ENCODE measurements at places on chromosomes 4 and X. TPM values are rescaled to one million over a fixed set of nuclear protein-coding genes. Genes with fewer than 3 reads are reported as not detected.

- no peak for DNase-seq
- H3K4me3 ChIP-seq = no peak overlapping the region
- H3K4me1 ChIP-seq = peaks cover 11% of the 10 kb centered on the region
- H3K36me3 ChIP-seq = no peaks in the 10 kb centered on the region
These were observed 133.6 kb upstream of the GRPR start for GRCh38 chrX:15989716-15990115.

GRCh38 chr4:88792268-88792781 is 94.7 kb upstream of the NAP1L5 start:
- peaks cover 25% of the 10 kb centered on the region for H3K4me1 ChIP-seq
- H3K36me3 ChIP-seq = 0 out of 2 replicates have a peak, but pooled peaks cover under 1% of the 10 kb centered on the region
- no peak overlapping the region for H3K4me3 ChIP-seq
- H3K27me3 ChIP-seq = no peaks in the 10 kb centered on the region

GRCh38 chr4:107317611-107318010 is 281.5 kb upstream of the DKK2 start:
- H3K36me3 ChIP-seq = no peaks in the 10 kb centered on the region
- peak; percentile 8 for DNase-seq
- H3K4me1 ChIP-seq = peaks cover 21% of the 10 kb centered on the region
- no peaks in the 10 kb centered on the region for H3K27me3 ChIP-seq

DNA sequence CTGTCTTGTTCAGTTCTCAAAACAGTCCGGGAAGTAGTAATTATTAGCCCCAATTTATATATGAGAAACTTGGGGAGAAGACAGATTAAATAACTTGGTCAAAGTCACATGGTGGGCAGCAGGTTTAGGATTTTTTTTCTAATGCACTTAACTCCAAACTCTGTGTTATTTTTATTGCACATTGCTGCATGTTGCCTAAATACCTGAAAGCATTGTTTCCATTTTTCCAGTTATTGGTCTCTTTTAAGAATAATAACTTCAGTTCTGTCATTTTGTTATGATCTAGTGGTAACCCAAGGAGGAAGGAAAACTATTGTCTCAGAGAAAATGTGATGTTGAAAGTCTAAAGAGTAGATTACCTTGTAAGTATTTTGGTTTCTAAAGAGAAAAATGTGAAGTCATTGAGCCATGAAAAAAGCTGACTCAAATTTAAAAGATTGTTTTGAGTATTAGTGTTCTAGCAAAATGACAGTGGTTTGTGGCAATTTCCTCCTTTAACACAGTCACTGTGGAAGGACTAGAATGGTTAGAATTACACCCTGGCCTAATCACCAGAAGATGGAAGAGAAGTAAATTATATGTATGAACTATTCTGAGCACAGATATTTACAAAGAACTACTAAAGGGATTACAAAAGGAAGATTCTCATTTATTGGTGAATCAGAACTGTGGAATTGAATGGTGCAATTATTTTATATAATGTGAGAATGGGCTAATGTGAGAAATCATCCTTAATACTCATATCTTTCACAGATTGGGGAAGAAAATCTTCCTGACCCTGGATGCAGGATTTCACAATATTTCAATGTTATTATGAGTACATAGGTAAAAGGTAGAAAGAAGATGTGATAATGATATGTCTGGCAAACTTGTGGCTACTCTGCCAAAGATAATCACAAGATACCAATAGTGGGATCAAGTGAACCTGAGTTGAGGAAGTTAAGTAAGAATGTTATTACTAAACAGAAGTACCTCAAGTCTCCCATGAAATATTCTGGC is 21.7 kb upstream of the CXCL8 start:
- no peaks in the 10 kb centered on the region for H3K36me3 ChIP-seq
- no peak overlapping the region for H3K4me3 ChIP-seq
- peaks cover 46% of the 10 kb centered on the region for H3K4me1 ChIP-seq
- DNase-seq = peak; percentile 72

DNA sequence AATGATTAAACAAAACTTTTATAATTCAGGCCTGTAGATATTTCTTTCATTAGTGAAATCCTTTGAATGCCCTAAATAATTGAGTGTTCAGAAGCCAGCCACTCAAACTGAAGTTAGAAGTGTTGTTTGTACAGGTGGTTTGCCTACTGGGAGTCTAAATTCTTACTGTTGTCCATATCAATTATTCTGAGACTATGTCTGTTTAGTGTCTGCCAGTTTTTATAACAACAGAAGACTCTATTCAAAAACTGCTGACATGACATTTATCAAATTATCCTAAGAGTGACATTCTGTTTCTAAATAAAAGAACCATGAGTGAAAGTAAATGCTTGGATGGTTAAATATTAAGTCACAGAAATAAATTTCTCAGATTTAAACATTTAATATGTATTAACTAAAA is 375.1 kb downstream of the FAT4 start:
- H3K4me1 ChIP-seq = no peaks in the 10 kb centered on the region
- H3K27ac ChIP-seq = no peak overlapping the region
- no peaks in the 10 kb centered on the region for H3K36me3 ChIP-seq
- no peaks in the 10 kb centered on the region for H3K27me3 ChIP-seq
- no peak for DNase-seq

DNA sequence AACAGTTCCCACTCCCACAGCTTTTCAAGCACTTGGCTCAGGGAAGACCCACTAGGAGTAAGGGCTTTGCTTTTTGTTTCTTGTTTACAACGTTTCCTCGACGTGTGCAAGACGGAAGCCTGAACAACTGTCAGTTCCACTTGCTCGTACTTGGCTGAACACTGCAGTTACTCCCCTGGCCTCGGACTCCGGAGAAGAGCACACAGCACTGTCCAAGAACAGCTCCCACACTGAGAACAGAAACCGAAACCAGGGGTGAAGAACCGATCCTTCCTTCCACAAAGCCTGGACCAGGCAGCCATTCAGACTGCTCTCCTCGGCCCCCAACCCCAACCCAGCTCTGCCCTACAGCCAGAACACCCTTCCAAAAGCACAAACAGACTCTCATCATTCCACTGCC is 25.5 kb downstream of the IRF2 start:
- peak overlapping the region; percentile 75 for H3K4me3 ChIP-seq
- peaks cover 39% of the 10 kb centered on the region for H3K4me1 ChIP-seq
- peak overlapping the region; percentile 69 for H3K27ac ChIP-seq

- no peak overlapping the region for H3K4me3 ChIP-seq
- H3K27ac ChIP-seq = no peak overlapping the region
- H3K4me1 ChIP-seq = peaks cover 18% of the 10 kb centered on the region
- no peak for DNase-seq
- no peaks in the 10 kb centered on the region for H3K27me3 ChIP-seq
These were observed 22.0 kb downstream of the CT47C1 start for GRCh38 chrX:119094819-119095218.

DNA sequence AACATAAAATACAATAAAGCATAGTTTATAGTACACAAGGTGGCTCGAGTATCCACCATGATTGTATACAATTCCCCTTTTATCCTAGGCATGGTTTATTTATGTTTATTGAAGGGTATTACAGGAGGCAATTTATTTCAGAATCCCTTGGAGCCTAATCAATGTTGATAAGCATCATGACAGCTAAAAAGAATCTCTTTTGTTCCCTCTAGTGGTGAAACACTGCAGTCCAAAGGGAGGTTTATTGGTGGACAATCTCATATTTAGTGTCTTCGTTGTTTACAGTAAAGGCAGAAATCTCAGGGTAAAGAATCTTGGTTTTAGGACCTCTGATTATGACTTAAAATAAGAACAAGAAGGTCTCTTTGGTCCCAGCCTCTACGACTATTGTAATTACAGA is 1712.5 kb downstream of the C4orf33 start:
- H3K27me3 ChIP-seq = no peaks in the 10 kb centered on the region
- H3K36me3 ChIP-seq = no peaks in the 10 kb centered on the region
- DNase-seq = no peak
- no peaks in the 10 kb centered on the region for H3K4me1 ChIP-seq
- no peak overlapping the region for H3K4me3 ChIP-seq

DNA sequence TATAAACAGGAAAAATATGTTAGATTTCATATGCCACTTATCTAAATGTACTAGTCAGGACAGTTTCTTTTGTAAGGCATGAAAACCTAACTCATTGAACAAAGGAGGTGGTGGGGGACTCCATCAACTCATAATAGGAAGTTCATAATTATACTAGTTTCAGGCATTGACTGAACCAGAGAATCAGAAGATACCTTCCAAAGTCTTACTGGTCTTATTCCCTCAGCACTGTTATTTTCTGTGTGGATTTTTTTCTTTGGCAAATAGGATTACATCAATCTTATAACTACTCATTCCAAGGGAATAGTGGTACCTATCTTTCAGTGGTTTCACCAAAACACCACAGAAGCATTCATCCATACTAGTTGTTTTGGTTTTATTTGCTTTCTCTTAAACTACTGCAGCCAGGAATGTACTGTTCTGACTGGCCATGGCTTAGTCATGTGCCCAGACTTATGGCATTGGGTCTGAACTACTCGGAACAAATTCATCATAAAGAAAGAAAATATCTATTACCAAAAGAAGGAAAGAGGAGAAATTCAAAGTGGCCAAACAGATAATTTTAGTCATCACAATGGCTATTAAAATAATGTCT is 273.9 kb downstream of the ARAP2 start:
- H3K4me3 ChIP-seq = no peak overlapping the region
- no peaks in the 10 kb centered on the region for H3K4me1 ChIP-seq
- no peaks in the 10 kb centered on the region for H3K27me3 ChIP-seq
- DNase-seq = no peak

DNA sequence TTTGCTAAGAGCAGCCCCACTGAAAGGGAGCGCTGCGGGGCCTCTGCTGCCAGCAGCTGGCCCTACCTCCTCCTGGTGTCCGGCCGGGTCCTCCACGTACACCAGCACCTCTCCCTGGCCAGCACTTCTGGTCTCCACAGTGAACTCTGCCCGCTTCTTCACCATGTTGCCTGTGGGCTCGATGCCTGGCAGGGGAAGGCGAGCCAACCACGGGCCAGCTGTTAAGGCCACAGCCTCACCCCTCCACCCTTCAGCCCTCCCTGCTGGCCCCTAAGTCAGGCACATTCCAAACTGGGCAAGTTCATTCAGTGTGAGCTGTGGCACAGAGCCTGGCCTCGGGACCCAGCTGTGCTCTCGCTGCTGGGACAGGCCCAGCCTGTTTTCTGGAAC is 7.8 kb downstream of the FLNA start:
- H3K4me1 ChIP-seq = 0 out of 2 replicates have a peak, but pooled peaks cover 9% of the 10 kb centered on the region
- H3K36me3 ChIP-seq = peaks cover 4% of the 10 kb centered on the region
- no peaks in the 10 kb centered on the region for H3K27me3 ChIP-seq

- H3K4me1 ChIP-seq = peaks cover 31% of the 10 kb centered on the region
- no peaks in the 10 kb centered on the region for H3K27me3 ChIP-seq
- H3K4me3 ChIP-seq = no peak overlapping the region
- H3K36me3 ChIP-seq = no peaks in the 10 kb centered on the region
- DNase-seq = no peak
- no peak overlapping the region for H3K27ac ChIP-seq
These were observed 80.7 kb upstream of the MAML3 start for GRCh38 chr4:140234697-140235060.

DNA sequence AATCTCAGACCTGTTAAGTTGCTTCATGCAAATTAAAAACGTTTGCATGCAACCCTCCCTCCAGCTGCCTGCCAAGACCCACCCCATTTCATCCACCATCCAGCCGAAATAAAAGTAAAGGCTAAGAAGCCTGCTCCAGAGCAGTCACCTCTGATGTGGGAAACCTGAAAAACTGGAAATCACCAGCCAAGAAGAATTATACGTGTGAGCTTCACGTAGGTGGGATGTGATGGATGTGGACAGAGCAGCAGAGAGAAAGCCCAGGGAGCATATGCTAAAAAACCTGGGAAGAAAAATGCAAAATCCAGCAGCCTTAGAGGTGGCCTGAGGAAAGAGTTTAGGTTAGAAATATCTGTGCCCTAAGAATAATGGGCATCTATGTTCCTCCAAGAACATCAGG is 160.6 kb upstream of the STS start:
- no peaks in the 10 kb centered on the region for H3K4me1 ChIP-seq
- H3K27me3 ChIP-seq = no peaks in the 10 kb centered on the region
- no peak overlapping the region for H3K27ac ChIP-seq
- DNase-seq = no peak

DNA sequence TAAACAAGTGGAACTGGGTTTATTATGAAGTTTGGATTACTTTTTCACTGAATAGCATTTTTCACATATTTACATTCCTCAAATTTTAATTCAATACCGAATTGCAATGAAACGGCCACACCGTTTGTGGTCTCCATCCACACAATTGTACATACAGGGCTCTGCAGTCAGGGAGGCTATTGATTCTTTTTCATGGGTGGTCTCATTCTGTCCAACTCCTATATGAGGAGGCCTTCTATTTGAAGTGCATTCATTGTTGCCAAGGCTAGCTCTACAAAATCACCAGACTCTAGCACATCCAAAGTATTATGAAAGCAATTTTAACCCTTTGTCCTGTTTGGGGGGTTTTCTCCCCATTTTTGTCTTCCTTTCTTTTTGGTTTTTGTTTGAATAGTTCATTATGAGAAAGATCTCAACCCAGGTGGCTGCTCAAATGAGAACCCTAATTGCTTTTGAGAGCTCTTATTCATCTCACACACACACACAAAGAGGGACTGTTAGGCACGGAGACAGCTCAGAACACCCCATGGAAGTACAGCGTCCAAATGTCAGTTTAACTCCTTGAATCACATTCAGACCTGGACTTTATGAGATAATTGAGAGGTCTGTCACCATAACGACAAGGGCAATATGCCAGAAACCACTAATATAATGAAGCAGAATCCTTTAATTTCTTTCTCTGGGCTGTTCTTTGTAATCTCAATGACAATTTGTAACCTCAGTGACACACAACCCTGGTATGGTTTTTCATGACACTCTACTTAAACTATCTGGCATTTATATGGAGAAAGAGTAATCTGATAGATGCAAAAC is 79.4 kb downstream of the NLGN4X start:
- no peaks in the 10 kb centered on the region for H3K27me3 ChIP-seq
- H3K4me3 ChIP-seq = no peak overlapping the region
- no peaks in the 10 kb centered on the region for H3K36me3 ChIP-seq
- H3K27ac ChIP-seq = no peak overlapping the region
- H3K4me1 ChIP-seq = no peaks in the 10 kb centered on the region

GRCh38 chrX:87901060-87901459 is 383.5 kb downstream of the KLHL4 start:
- DNase-seq = no peak
- no peaks in the 10 kb centered on the region for H3K36me3 ChIP-seq
- H3K27ac ChIP-seq = no peak overlapping the region
- no peak overlapping the region for H3K4me3 ChIP-seq
- H3K27me3 ChIP-seq = no peaks in the 10 kb centered on the region
- no peaks in the 10 kb centered on the region for H3K4me1 ChIP-seq

Gene FATE1
- total RNA-seq = not detected

Gene PCSK1N
- total RNA-seq = 3.1 TPM

Gene UNC5C
- total RNA-seq = not detected

Data from GM23248 (cell line).